Gastroesophageal sphincter (tissue), 4 donors: ENCODE measurements at places on chromosomes 7 and 10.
A peak's percentile ranks its signal among the peaks of the same experiment; 100 is the strongest.

DNA sequence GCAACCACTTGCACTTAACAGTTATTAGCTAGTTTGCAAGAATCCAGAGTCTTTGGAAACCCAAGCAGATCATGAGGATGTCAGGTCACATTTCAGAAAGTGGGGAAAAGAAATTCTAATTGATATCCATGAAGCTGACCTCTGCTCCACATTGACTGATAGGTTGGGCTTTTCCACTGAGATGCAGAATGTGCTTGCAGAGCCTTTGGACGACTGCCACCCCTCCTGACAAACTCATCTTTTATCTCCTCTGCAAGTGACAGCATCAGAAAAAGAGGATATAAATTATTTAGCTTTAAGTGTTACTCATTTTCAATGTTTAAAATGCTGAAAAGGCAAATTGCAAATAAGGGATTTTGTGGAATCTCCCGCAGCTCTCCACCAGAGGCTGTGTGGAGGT is 75.3 kb downstream of the C10orf90 start:
- ATAC-seq = no peak

GRCh38 chr7:106059556-106059955 is 52.6 kb downstream of the SYPL1 start:
- ATAC-seq = no peak

DNA sequence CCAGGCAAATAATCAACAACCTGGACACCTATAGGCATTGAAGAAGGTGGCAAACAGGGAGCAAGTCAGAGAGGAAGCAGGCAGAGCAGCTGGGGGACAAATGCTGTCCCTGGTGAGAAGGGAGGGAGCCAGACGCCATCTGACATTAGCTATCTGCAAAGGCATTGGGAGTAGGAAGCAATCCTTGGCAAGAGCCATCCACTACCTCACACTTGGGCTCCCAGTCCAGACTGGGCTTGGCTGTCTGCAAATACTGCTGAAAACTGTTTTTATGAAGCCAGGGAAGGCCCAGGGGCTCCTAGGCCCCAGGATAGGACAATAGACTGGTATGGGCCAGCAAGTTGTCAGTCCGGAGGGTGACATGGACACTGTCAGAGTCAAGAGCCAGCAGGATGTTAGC is 132.5 kb downstream of the SORBS1 start:
- ATAC-seq = no peak

DNA sequence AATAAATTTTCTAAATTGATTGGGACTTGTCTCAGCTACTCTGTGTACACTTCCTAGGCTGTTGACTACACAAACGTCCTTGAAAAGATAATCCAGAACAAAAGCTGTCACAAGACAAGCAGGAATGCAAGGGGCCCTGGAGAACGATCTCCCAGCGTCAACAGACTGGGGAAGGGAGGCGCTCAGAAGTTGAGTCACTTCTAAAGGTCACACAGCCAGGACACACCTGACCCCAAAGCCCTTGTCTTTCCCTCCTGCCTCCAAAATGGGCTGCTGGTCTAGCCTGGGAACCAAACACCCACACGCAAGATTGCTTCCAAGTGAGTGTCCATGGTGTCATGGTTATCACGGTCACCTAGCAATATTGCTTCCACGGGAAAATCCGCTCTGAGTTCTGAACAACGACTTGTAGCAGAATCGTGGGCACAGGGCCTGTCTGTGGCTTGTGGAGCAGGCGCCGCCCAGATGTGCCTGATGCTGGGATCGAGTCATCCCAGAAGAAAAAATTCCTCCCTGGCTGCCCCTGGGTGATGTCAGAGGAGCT is 49.8 kb downstream of the SPOCK2 start:
- ATAC-seq = no peak

DNA sequence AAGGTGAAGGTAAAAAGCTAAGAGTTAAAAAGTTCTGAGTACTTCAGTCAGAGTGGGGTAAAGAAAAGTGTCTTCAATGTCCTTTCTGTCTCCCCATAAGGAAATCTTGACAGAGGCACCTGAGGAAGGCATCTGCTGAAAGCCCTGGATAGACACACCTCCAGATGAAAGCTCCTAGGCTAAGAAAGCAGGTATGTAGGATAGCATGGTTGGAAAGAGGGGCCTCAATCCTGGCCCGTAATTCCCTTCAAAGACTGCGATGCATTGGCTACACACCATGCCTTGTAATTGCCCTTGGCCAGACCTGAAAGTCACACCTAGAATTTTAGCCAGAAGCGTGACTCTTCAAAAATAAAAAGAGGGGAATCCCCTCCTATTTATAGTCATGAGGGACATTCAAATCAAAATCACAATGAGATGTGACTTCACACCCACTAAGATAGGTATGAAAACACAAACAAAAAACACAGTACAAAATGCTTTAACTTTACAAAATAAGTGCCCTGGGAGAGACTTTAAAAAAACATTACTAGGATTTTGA is 809.7 kb downstream of the IPMK start:
- no peak for ATAC-seq

DNA sequence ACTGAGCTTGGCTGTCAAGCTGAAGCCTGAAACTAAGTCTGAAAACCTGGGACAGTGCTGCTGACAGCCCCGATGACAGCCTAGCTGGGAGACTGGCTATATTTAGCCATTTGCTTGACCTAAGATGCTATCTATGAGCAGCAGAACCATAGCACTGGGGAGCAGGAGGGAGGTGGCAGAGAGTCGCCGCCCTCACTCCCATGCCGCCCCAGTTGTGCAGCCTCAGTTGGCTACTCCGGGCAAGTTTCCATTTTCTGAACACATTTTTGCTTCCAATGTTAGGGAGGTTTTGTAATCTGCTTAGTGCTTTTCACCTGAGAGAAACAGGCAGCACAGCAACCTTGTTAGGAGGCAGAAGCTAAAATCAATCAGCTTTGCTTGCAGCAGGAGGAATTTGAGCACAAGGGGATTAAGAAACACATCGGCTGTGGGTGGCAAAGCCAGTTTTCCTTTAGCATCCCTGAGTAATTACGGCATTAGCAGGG is 20.4 kb upstream of the C10orf71 start:
- no peak for ATAC-seq

DNA sequence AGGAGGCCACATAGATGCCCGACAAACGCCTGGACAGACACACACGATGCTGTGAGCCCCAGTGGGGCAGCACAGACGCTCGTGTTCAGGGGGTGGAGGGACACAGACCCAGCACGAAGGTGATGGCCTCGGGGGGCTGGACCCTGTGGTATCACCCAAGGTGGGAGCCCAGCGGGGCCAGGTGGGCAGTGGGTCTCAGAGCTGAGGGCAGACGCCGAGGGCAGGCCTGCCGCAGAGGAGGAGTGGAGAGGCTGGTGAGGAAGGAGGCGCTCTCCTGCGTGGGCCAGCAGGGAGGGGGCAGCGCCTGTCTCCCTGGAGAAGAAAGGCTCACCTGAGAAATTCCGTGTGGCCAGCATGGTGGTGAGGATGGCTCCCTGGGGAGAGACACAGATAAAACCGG is 39.6 kb downstream of the YKT6 start:
- no peak for ATAC-seq

GRCh38 chr10:117345143-117345542 is 30.1 kb downstream of the PDZD8 start:
- ATAC-seq = no peak

- ATAC-seq = peak; percentile 63
Observed at GRCh38 chr10:113274176-113274829, 278.6 kb upstream of the HABP2 start.

- ATAC-seq = no peak
Observed at GRCh38 chr7:82373926-82374635, 69.5 kb downstream of the CACNA2D1 start.

- no peak for ATAC-seq
Observed at GRCh38 chr7:69364813-69365643, 233.2 kb upstream of the AUTS2 start.

- ATAC-seq = no peak
Observed at GRCh38 chr10:78375854-78376785, 342.5 kb downstream of the RPS24 start.

DNA sequence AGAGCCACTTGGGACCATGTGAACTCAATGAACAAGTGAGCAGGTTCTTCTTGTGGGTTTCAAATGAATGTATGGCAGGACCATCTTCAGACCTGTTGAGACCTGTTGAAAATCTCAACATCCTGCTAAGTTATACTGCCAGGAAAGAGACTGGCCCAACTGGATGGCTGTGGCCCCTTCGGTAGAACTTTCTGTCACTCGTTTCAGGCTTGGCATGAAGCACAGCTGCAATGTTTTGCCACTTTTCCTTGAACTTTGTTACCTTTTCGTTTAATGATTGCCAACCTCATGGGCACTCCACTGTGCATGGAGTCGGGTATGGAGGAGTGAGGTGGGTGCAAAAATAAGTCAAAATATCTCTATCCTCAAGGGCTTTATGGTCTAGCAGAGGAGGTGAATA is 36.7 kb upstream of the SLC35B4 start:
- ATAC-seq = no peak

- peak; percentile 80 for ATAC-seq
Observed at GRCh38 chr7:95213809-95214492, 110.4 kb downstream of the PON1 start.

DNA sequence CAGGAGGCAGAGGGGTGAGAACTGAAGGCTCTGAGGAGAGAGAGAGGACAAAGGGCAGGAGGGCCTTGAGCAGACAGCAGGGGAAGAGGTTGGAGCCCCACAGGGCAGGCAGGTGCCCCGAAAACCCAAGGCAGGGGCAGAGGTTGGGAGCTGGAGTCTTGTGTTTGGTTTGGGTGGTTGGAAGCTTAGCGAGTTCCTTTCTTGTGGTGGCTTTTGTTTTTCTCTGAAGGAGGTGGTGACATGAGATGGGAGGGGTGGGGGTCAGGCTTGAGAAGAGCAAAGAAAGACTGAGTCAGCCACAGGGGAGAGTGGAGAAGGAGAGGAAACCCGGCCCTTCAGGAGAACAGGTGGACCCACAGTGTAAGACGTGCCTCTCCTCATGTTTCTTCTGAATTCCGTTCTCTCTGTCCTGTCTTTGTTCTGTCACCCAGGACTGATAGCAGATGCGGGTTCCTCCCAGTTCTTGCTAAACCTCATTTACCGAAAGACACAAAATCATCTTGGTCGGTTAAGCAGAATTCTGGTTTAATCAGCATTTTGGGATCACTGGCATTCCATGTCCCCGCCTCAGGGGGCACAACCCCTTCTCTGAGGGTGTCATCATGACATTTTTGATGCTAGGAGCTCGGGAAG is 95.3 kb downstream of the INSYN2A start:
- ATAC-seq = no peak

GRCh38 chr7:98223898-98224700 is 12.9 kb downstream of the BHLHA15 start:
- no peak for ATAC-seq

- no peak for ATAC-seq
Observed at GRCh38 chr10:67261300-67261797, 335.5 kb downstream of the LRRTM3 start.

- ATAC-seq = peak; percentile 63
Observed at GRCh38 chr10:84256510-84257342, 11.9 kb downstream of the RGR start.

GRCh38 chr7:22166928-22167327 is 190.0 kb downstream of the RAPGEF5 start:
- no peak for ATAC-seq

DNA sequence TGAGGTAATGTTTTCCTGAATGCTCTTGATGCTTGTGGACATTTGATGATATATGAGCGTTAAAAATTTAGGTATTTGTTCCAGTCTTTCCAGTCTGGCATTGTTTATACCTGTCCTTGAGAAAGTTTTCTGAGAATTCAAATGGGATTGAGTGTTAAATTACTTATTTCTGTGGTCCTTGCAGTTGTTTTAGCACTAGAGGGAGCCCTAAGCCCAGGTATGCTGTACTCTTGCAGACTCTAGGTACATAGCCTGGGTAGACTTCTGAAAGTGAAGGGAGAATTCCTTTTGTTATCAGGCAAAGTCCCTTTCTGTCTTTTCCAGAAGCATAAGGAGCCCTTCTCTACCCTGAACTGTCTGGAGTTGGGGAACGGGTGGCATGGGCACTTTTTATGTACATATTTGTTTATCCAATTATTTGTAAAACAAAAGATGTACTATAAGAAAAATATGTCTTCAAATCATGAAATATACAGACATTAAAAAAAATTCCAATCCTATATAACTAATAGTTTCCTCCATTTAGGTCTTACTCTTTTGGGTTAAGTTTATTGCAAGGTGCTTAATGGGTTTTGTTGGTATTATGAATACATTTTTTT is 262.1 kb downstream of the ATRNL1 start:
- ATAC-seq = no peak

DNA sequence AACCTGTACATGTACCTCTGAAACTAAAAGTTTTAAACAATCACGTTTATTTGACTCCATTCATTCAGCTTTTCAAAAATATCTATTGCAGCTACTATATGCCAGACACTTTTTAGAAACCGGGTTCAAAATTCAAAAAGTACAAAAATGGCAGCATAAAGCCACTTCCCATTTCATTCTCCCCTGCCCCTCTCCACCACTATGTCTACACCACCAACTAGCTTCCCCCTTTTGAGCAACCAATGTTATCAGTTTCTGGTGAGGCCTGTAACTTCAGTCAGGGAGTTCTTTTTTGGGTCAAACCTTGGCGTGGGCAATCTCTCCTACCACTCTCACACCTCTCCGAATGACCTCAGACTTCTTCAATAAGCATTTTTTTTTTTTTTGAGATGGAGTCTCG is 11.5 kb upstream of the HHEX start:
- no peak for ATAC-seq

DNA sequence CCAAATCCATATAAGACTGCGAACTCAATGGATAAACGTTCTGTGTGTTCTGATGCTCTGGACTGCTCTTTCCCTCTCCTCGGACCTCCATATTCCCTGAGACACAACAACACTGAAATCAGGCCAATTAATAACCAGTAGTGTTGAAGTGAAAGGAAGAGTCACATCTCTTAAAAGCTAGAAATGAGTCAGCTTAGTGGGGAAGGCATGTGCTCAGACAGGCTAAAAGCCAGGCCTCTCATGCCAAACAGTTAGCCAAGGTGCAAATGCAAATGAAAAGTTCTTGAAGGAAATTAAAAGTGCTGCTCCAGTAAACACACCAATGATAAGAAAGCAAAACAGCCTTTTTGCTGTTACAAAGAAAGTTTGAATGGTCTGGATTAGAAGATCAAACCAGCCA is 29.3 kb downstream of the TNS3 start:
- ATAC-seq = peak; percentile 46

- no peak for ATAC-seq
Observed at GRCh38 chr7:101241015-101241363, 3.4 kb upstream of the CLDN15 start.

GRCh38 chr7:85600395-85600794 is 413.5 kb upstream of the SEMA3D start:
- ATAC-seq = no peak

- peak; percentile 67 for ATAC-seq
Observed at GRCh38 chr7:15464667-15465121, 97.1 kb downstream of the AGMO start.
